Stimulated activated CD8-positive, alpha-beta memory T cell treated with anti-CD3 and anti-CD28 coated beads, Interleukin-4, amount 100 ng/mL, for 1 hour (primary cell): ENCODE measurements at places on chromosomes 1 and 21.

- peak; percentile 28 for DNase-seq
Measured at GRCh38 chr1:1349256-1350012, at the start of gene DVL1. Gene DVL1 (minus strand): TSS chr1:1349418. CDS start chr1:1349065, 353 bp downstream.

DNA sequence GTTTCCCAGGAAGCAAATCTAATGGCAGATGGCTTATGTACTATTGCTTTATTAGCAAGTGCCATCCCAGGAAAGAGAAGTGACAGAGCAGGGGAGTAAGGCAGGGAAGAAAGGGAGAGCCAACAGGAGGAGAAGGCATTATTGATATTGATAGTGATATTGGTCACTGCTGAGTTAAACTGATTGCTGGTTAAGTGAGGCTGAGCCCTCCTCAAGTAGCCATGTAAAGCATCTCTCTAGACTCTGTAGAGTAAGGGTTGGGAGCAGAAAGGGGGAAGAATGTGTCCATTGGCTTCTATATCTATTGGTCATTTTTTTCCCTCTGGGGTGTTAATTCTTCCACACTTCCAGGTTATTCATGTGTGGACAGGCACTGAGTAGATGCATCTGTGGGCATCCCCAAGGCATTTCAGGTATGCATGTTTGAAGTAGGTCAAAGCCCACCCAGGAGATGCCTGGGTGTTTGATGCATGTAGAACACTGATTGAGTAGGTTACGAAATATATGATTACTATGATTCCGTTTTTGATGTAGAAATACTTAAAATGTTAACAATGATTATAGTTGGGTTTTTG lies 290.5 kb upstream of the DPYD start:
- no peak for DNase-seq

DNA sequence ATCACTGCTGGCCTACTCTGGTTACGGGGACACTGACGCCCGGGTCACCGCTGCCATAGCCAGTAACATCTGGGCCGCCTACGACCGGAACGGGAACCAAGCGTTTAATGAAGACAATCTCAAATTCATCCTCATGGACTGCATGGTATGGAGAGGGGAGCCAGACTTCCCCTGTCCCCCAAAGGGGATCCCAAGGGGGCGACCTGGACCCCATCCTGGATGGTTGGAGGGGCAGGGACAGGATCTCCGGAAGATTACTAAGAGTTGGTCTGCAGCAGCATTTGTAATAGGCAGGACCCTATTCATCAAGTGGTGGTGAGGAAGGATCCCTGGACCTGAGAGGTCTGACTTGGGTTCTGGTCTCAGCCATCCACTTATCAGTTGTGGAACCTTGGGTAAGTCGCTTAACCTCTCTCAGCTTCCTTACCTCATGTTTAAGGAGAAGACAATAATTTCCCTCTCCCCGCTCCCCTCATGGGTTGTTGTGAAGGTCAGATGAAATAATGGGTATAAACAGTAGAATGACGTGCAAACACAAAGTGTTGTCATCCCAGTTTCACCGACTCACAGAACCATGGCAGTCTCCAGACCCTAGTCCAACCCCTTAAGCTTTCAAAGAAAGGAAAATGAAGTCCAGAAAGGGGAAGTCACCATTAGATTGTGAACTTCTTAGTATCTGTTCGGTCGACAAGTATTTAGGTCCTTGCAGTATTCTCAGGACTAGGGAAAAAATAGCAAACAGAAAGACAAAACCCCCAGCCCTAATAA lies 883 bp downstream of the LAMTOR2 start:
- no peak for DNase-seq

- no peak for DNase-seq
Measured at GRCh38 chr1:200386416-200386815, 23.4 kb downstream of the ZNF281 start.

DNA sequence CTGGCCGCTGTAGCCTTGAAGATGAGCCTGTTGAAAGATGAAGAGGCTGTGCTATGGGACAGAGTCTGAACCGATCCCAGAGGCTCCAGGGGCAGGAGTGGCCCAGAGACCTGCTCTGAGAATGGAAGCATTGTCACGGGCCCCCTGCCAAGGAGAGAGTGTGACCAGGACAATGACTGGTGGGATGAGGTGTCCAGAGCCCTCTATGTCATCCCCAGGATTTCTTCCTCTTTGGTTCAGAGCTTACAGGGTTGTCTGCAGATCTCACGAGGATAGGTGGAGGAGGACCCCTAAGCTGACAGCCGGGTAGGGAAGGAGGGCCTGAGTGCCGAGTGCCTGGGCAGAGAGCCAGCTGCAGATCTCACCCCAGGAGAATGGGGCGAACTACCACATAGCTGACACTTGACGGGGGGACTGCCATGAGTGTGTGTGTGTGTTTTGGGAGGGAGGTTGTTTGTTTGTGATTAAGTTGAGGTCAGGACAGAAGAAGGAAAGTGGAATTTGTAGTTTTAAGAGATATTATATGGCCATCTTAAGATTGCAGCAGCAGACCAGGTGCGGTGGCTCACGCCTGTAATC lies 25.4 kb downstream of the PIK3CD start:
- DNase-seq, result no peak
